ENCODE measurements at places on chromosomes 5 and 9.
A peak's percentile ranks its signal among the peaks of the same experiment; 100 is the strongest.

- DNase-seq, result no peak
Measured at GRCh38 chr5:150189326-150189725, 536 bp upstream of the SLC6A7 start.

- no peak for DNase-seq
Measured at GRCh38 chr5:74471875-74472274, 168.7 kb downstream of the ENC1 start.

- no peak for DNase-seq
Measured at GRCh38 chr5:149364719-149365118, 6.9 kb downstream of the PCYOX1L start.

DNA sequence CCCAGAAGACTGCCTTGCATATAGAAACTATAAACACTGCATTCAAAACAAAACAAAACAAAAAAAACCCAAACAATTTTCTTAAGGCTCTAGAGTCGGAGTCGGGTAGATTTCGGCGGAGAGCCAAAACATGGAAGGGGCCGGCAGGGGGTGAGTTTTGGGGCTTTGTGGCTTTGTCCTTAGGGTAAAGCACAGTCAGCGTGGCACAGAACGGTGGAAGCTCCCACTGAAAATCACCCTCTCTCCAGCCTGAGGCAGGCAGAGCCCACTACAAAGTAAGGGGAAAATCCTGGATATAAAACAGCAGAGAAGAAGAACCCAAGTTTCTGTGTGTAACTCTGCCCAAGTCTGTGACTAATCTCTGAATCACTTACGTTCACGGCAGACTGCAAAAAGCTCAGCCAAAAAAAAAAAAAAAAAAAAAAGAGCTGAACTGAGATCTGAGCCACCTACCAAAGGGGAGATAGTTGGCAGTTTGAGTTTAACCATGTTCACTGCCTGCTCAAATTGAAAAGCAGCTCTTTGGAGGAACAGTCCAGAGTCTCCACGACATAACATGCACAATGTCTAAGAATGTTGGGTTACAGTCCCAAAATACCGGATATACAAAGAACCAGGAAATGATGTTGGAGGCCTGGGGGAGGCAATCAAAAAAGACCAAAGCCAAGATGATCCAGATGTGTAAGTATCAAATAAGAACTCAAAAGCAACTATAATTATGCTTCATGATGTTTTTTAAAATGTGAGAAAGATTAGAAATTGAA is 26.6 kb upstream of the OR2K2 start:
- peak; percentile 19 for DNase-seq

GRCh38 chr9:21505425-21506179 is 23.5 kb upstream of the IFNE start:
- no peak for DNase-seq

GRCh38 chr5:143515829-143516228 is 112.3 kb upstream of the NR3C1 start:
- DNase-seq, result no peak

- DNase-seq, result no peak
Measured at GRCh38 chr9:110797611-110798010, 129.0 kb downstream of the MUSK start.

DNA sequence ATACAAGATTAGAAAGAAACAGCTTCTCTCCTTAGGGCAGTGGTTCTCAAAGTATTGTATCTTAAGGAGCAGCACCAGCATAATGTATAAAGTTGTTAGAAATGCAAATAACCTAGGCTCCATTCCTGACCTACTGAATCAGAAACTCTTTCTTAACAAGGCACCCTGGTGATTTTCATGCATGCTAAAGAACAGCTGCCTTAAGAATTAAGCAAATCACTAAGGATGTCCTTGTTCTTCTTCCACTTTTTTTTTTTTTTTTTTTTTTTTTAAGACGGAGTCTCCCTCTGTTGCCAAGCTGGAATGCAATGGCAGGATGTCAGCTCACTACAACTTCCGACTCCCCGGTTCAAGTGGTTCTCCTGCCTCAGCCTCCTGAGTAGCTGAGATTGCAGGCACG is 1095.2 kb upstream of the EDIL3 start:
- DNase-seq, result no peak

DNA sequence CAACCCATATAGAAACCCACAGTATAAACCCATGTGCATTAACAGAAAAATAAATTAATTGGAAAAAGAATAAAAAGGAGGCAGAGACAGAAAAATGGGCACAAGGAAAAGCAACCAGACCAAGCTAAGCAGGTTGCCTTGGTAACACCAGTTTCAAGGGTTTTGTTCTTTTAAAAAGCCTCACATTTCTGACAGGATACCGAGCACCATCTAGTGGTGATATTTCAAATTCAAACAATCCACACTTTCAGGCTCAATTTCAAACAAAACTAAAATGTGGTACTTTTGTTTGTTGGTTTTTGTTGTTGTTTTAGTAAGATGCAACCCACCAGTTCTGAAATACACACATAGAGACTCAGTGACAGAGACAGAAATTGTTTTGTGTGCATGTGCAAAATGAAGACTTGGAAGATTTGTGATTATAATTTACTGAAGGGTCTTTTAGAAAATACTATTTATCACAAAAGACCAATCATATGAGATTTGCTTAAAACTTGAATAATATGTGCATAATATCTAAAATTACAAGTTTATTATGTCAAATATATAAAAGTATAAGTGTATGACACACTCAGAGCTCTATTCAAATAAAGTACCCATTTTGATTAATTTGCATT is 318.2 kb downstream of the SLCO4C1 start:
- DNase-seq, result peak; percentile 22

DNA sequence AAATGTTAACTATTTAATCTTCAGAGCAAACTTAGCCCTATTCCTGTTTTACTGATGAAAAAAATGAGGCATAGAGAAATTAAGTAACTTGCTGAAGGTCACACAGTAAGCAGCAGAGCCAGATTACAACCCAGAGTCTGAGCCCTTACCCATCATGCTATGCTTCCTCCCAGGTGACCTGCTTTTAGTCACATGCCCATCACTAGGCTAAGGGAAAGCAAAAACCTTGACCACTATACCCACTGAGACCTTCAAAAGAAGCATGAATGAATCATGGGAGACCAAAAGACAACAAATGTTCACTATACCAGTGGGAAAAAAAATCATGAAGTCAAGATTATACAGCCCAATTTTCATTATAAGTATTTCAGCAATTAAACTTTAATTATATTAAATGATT is 5.3 kb upstream of the HAUS6 start:
- DNase-seq, result no peak

All from hindlimb muscle (tissue), 1 donor.